ENCODE measurements at places on chromosomes 7 and 10. TPM values are rescaled to one million over a fixed set of nuclear protein-coding genes. Genes with fewer than 3 reads are reported as not detected.
A peak's percentile ranks its signal among the peaks of the same experiment; 100 is the strongest.

PODXL gene
- 2.9 TPM for polyA plus RNA-seq

RNF133 gene
- not detected for polyA plus RNA-seq

GRCh38 chr7:47478926-47479711 lies 102.8 kb downstream of the TNS3 start:
- peak overlapping the region; percentile 65 for H3K27ac ChIP-seq
- peak overlapping the region; percentile 6 for H3K4me3 ChIP-seq
- peaks cover 100% of the 10 kb centered on the region for H3K4me1 ChIP-seq
- no peak for DNase-seq
- H3K36me3 ChIP-seq, result no peaks in the 10 kb centered on the region

DNA sequence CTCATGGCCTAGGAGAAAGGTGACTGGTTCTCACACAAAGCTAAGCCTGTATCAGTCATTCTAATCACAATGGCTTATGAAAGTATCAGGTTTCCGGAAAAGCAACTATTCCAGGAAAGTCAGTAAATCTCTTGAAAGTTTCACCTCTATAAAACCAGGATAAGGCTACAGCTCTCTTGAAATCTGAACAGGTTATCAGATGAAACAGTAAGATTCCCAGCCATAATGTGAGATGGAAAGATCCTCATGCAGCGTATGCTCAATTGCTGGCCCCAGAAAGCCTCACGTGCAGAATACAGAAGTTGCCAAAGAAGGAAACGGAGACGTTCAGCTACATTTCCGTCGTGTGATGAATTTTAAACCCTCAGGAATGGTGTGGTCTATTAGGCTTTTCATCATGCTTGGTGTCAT lies 90.0 kb downstream of the PFKFB3 start:
- peaks cover 5% of the 10 kb centered on the region for H3K4me1 ChIP-seq
- H3K4me3 ChIP-seq, result no peak overlapping the region
- H3K36me3 ChIP-seq, result no peaks in the 10 kb centered on the region
